Epithelial cell of proximal tubule (primary cell): ENCODE measurements at places on chromosomes 7 and 10.

GRCh38 chr10:43739161-43739560 lies 90.5 kb upstream of the ZNF32 start:
- no peak for DNase-seq

DNA sequence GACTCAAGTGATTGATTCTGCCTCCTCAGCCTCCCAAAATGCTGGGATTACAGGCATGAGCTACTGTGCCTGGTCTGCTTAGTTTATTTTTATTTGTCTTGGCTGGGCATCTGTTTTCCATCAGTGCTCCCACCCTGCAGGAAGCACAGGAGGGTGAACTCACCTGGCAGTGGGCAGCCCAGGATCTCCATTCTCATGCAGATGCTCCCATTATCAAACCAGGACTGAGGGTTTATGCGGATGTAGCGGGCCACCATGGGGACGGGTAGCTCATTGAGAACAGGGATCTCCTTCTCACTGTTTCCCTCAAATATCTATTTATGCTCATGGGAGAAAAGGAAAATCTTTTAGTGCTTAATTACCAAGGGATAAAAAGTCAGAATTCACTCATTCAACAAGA lies 93.8 kb downstream of the CPXM2 start:
- DNase-seq = no peak

DNA sequence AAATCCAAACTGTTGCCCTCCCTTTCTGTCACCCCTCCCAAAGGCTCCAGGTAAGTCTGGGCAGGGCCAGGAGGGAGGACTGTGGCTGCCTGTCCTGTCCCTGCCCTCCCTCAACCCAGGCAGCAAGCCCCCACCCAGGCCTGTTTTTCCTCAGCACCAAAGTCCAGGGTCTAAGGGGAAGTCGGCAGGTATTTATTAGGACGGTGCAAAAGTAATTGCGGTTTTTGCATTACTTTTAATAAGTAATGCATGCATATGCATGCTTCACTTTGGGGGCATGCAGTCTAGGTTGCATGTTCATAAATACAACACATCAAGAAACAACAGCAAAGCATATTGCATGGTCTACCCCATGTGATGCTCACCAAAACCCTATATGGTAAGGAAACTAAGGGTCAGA lies 15.2 kb upstream of the HABP2 start:
- DNase-seq = no peak

DNA sequence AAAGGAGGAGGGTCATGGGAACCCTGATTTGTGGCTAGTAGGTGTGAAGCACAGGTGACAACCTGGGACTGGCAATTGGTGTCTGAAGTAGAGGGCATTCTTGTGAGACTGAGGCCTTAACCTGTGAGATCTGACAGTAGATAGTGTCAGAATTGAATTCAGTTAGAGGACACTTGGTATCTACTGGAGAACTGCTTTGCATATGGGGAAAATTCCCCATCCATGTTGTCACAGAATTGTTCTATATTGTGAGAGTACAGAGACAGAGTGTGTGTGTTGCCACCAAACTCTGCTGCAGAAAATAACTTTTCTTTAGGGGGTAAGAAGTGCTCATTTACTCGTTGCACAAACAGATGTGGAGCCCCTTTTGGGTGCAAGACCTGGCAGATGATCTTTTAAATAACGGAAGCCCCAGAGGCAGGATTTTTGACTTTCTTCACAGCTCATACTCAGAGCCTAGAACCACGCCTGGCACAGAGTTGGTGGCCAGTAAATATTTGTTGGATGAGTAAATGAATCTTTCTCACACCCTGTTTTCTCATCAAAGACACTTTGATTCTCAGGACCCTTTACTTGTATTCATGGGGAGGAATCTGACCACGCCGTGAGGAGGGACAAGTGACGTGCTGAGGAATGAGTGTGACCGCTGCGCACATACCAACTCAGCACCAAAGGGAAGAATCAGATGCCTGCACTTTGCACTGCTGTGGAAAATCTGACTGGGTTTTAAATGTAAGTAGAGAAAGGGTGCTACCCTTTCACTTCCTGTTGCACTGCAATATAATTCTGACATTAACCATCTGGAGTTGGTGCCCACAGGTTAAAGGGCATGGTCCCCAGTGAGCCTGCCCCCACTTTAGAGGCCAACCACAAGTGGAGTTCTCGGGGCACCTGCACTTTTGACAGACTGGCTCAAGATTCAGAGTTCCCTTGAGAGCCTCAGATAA lies 39.2 kb upstream of the SDHAF3 start:
- DNase-seq = no peak

- no peak for DNase-seq
These were observed 299.9 kb upstream of the LRRN3 start for GRCh38 chr7:110790992-110791391.

GRCh38 chr7:85916016-85916415 lies 727.7 kb upstream of the GRM3 start:
- no peak for DNase-seq

DNA sequence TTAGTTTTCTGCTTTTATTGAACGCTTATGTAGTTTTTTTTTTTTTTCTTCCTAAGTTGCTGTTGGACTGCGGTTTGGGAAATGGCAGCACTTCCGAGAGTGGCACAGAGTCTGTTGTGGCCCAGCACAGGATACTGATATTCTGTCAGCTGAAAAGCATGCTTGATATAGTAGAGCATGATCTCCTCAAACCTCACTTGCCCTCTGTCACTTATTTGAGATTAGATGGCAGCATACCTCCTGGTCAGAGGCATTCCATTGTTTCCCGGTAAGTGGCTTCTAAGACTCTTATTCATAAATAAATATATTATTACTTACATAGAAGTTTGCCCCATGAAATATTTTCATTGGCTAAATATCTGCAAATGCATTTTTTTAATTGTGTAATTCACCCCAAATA lies 101.1 kb downstream of the BTAF1 start:
- DNase-seq = no peak

GRCh38 chr10:123139521-123140163 lies 3.9 kb downstream of the HMX3 start:
- no peak for DNase-seq

DNA sequence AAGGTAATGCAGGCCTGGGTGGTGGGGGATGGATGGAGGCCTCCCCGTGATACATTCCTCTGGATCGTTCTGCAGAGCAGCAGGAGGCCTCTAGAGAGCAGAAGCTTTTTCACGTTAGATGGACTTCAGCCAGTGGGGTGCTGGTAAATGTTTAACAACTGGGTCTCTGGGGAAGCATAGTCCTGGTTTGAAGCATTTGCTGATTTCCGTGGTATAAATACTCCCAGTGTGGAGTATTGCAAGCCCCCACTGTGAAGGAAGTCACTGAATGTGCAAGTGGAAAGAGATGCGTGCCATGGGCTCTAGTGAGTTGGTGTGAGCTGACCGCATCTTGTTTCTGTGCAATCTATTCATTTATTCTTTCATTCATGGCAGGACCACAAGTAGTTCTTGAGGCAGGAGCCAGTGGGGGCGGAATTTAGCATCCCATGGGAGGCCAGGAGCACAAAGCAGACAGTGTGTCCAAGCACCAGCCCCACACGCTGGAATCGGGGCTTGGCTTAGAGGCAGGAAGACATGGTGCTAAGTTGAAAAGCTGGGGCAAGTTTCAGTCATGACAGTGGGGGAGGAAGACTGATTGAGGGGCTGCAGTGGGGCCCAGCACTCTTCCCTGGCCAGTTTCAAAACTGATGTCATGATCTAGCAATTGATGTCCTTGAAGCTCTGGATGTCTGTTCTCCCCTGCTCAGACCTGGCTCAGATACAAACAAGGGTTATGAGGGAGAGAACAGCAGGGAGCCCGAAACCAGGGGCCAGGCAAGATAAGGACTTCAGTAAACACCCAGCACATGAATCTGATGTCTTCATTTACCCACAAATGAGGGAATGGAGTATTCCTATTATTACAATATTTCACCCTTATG lies 280.9 kb upstream of the LYZL1 start:
- DNase-seq = no peak

GRCh38 chr10:60141896-60142559 lies 235.7 kb upstream of the CCDC6 start:
- DNase-seq = no peak

DNA sequence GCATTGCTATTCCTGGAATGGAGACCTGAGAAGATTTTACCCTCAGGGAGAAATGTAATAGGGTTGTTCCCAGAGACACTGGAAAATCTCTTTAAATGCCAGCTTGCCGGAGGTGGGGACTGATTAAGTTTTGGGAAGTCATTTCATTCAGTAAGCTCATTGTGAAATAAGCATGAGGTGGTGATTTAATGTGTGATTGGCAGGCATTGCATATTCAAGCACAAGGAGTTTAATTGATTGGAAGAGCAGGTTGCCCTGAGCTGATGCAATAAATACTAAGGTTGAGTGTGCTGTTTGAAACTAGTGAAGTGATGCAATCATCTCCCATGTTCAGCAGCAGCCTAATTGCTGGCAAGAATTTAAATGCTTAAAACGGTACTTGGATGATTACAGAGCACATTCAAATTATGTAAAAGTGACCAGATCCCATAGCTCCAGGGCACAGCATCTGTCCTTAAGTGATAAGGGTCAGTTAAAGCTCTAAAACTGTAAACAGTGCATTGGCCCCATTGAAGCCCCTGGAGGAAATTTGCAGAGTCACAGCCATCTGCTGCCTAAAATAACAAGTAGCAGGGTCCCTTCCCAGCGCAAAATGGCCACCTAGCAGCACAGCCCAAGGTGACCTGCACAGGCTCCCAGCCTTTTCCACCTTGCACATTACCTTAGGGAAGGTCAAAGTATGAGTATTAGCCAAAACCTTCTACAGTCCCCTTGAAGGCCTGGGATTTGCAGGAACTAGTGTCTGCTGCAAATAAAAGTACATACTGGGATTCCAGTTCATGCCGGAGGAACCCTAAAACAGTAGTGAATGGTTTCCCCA lies 92.1 kb downstream of the CCDC71L start:
- peak; percentile 79 for DNase-seq

DNA sequence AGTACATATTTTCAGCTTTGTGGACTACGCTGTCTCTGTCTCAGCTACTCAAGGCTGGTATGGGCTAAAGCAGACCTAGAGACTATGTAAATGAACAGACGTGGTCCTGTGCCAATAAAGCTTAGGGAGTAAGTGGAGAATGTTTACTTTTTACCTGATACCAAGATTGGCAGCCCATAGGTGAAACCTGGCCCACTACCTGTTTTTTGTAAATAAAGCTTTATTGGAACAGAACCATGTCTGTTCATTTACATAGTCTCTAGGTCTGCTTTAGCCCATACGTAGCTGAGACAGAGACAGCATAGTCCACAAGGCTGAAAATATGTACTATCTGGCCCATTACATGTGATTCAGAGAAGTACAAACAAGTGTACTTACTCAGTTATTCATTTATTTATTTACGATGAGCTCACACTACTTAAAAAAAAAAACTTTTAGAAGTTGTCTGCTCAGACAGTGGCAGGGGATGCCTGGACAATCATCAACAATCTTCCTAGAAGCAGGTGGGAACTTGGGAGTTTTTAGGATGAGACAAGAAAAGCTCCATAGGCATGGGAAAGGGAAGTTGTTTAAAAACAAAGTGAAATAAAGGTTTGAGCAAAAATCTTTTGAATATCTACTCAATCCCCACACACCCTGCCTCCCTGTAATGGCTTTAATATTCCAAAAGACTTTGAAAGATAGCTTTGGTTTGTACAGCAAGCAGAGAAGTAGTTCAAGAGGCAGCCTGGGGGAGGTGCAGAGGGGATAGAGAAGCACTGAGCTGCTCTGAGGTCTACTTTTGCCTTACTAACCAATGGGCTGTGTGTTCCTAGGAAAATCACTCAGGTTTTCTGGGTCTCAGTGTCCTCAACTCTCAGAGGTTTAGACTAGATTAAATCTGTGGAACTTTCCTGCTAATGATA lies 114.4 kb upstream of the AFAP1L2 start:
- no peak for DNase-seq

DNA sequence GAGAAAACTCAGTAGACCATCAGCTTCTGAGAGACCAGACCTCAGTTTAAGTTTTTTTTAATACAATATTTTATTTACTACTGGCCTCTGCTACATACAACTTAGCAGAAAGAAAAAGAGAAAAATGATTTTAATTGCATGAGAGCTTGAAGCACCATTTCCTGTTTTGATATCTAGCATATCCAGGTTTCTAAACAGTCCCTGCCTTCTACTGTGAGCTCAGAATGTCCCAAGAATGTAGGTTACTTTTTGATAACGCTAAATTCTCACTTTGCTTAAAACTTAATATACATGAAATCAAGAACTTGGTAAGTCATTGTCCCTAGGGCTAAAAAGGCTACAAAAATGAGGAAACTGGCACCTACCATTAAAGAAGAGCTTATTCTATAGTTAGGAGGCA lies 7.0 kb downstream of the TMEM243 start:
- no peak for DNase-seq

DNA sequence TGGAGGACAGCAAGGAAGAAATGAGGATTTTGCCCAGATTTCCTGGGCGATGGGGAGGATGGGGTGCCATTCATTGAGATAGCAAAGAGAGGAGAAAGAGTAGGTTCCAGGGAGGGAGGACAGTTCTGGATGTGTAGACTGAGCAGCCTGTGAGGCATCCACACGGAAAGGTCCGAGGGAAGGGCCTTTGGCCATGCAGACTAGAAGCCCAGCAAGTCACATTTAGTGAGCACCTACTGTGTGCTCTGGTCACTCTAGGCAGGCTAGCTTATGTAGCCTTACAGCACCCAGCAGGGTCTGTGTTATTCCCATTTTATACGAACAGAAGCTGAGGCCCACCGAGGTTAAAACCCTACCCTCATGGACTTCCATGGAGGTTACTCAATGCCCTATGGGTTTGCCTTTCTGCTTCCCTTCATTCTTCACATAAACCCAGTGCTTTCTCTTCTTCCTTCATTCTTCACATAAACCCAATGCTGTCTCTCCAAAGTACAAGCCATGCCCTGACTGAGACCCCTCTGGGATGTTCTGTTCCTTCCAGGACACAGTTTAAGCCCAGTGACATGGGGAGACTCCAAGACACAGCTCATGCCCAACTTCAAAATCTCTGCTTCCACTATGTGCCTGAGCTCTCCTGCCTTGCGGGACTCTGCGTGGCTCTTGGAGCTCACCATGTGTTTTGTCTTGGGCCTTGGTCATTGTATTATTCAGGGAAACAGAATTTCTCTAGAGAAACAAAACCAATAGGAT lies 13.7 kb downstream of the IL2RA start:
- DNase-seq = no peak

DNA sequence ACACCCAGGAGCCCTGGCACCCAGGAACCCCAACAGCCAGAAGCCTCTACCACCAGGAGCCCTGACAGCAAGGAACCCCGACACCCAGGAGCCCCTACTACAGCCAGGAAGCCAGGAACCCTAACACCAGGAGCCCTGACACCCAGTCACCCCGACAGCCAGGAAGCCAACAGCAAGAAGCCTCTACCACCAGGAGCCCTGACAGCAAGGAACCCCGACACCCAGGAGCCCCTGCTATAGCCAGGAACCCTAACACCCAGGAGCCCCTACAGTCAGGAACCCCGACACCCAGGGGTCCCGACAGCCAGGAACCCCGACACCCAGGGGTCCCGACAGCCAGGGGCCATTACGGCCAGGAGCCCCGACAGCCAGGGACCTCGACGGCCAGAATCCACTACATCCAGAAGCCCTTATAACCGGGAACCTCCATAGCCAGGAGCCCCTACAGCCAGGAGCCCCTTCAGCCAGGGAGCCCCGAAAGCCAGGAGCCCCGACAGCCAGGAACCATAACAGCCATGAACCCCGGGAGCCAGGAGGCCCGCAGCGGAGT lies 440 bp upstream of the GLRX3 start:
- no peak for DNase-seq
